Suppressor macrophage treated with lipopolysaccharide for 4 hours (primary cell): ENCODE measurements at places on chromosomes 6 and 20.
A peak's percentile ranks its signal among the peaks of the same experiment; 100 is the strongest.

DNA sequence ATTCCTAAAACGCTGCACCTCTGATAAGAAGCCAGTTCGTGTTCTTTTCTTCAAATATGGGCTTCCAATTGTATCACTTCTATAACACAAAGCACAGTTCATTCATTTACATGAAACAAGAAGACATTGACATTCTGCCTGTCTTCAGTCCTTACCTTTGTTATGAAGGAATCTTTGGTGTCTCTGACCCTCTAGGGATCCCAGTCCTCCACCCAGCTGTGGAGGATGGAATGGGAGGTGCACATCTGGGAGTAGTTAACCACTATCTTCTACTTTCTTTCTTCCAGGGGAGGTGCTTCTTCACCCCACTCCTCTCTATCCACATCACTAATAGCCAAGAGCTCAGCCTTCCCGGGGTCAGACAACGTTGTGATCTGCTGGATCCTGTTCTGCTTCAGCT, 233.4 kb downstream of the CDC5L start:
- no peak for DNase-seq

DNA sequence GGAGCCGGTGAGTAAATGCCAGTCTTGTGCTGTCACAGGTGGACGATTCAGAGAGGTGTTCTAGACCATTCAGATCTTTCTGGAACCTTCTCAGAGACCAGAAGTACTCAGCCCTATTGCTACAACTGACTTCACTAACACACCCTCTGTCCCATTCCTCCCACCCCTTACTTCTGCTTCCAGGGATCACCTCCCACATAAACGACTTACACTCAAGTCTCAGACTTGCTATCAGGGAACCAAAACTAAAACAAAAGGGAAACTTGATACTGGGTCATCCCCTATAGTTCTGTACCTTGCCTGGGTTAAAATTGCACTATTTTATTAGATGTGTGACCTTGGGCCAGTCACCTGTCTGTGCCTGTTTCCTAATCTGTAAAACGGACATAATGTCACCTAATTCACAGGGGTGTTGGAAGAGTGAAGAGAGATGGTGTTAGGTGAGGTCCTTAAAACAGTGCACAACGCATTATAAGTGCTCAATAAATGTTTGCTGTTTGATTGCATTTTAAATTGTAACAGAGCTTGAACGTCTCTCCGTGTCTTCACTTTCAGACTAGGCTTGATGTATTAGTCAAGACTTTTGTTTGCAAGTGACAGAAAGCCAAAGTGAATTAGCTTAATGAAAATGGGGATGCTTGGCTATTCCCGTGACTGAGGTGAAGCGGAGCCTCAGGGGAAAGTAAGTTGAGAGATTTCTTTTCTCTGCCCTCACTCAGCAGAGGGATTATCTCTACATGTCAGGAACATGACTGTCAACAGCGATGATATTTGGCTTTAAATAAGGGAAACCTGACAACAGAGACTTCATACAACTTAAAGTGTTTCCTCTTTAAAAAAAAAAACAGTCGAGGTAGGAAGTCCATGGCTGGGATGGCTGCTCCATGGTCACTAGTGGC, 3.0 kb upstream of the SRXN1 start:
- DNase-seq: peak; percentile 80

GRCh38 chr6:92377137-92377536, 1042.2 kb downstream of the EPHA7 start:
- no peak for DNase-seq

GRCh38 chr6:167266830-167267555, 24.1 kb upstream of the UNC93A start:
- DNase-seq: no peak

DNA sequence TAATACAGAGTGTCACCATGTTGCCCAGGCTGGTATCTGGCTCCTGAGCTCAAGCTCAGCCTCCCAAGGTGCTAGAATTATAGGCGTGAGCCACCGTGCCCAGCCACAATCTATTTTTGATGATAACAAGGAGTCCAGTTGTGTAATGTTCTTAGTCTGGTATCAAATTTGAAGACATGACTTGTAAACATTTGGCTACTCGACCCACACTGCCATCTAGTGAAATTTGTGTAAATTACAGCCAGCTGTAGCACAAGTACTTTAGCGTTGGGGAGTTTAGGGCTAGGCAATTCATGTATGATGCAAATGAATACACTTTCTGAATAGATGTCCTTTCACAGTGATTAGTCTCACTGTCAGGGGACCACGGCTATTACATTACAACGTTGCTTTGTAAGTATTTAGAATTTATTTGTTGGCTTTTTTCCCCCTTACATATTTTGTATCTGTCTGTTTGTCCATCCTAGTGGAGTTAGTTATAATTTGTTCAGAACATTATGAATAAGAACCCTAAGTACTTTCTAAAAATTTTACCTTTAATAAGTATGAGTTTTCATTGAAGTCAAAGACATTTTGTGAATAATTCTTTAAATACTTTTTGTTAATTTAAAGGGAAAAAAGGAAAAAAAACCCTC, 139.7 kb downstream of the PRDM13 start:
- DNase-seq: peak; percentile 78

DNA sequence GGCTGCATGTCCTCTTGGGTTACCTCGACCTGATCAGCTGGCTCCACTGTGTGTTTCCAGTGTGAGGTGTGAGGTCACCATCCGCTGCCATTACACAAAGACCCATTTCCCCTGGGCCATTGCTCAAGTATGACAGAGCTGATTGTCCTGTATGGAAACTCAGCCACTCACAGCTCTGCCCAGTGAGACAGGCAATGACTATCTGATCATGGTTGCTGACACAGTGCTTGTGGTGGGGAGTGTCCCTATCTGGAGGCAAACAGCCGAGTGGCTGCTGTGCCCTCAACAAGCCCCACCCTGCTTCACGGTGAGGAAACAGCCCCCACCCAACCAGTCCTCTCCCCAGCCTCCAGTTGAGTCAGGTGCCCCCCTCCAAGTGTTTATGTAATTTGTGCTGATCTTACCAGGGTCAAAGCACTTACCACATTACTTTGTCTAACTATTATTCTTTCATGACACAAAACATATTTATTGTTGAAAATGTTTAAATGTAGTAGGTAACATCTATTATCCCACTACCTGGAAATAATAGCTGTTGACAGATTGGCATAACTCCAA, 11.7 kb upstream of the MAPK13 start:
- DNase-seq: peak; percentile 87

DNA sequence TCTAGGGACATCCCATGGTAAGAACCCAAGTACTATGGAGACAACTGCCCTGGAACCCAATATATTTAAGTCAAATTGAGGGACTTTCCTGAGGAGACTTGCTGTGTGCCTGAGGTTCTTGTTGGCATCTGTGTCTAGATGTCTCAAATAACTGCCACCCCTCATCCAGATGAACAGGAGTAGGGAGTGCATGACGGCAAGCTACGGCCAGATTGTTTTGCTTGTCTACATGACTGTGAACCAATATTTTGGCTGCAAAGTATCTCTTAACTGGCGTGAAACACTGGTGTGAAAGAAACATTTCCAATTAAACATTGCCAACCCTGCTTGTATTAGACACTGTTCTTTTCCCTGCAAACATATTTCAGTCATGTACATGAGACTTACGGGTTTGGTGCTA, 52.4 kb upstream of the SIM1 start:
- DNase-seq: no peak

GRCh38 chr20:35893942-35894341, 60.4 kb downstream of the SCAND1 start:
- no peak for DNase-seq

GRCh38 chr6:27214126-27214601, 33.3 kb upstream of the PRSS16 start:
- no peak for DNase-seq

GRCh38 chr6:2876210-2877056, 26.7 kb downstream of the SERPINB9 start:
- DNase-seq: peak; percentile 97

- DNase-seq: peak; percentile 20
Observed at GRCh38 chr6:127118298-127119101, at the start of gene RSPO3. TSS of gene RSPO3 (plus strand) at chr6:127118671. CDS start at chr6:127119193, 522 bp downstream.

DNA sequence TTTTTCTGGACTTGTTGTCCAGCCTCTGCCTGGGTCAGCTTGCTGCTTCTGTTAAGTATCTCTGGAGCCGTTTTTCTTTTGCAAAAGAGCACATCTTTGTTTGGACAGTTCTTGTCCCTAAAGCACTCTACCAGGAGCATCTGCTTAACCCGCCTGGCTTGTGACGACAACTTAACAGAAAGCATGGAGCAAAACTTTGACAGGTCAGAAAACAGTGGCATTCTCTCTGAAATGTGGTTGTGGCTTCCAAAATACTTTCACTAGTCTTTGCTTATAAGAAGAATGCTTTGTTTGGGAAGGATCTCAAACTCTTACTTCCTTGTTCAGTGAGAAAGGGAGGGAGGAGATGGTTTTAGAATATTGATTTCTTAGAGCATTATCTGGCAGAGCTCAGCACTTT, 47.6 kb downstream of the CD109 start:
- DNase-seq: no peak

DNA sequence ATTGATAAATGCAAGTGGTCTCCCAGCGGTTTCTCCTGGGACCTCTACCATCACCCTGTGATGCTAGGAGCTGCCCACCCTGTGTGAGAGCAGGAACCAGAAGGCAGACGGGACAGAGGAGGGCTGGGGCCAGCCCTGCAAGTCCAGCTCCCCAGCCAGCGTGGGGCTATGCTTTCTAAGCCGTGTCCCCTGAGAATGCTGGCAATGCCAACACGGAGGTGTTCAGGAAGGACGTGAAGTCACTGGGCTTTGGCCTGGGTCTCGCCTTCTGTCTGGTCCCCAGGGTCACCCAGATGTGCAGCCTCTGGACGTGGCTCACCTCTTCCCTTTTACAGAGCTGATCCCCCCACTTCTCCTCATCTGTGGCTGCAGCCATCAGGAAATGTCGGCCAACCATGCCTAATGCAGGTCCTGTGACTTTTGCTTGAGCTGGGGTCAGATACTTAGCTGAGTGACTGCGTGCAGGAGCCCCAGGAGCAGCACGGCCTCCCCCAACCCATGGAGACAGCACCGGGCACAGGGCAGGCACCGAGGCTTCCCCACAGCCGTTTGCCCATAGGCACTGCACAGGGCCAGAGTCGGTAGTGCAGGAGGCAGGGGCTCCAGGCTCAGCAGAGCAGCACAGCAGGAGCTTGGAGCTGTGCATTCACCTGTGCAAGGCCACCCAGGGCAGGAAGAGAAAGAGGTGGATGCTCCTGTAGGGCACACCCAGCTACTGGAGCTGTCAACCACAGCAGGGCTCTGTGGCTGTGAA, 66.2 kb downstream of the GNAS-AS1 start:
- no peak for DNase-seq

- peak; percentile 34 for DNase-seq
Observed at GRCh38 chr6:81762606-81763005, 10.1 kb upstream of the TENT5A start.

DNA sequence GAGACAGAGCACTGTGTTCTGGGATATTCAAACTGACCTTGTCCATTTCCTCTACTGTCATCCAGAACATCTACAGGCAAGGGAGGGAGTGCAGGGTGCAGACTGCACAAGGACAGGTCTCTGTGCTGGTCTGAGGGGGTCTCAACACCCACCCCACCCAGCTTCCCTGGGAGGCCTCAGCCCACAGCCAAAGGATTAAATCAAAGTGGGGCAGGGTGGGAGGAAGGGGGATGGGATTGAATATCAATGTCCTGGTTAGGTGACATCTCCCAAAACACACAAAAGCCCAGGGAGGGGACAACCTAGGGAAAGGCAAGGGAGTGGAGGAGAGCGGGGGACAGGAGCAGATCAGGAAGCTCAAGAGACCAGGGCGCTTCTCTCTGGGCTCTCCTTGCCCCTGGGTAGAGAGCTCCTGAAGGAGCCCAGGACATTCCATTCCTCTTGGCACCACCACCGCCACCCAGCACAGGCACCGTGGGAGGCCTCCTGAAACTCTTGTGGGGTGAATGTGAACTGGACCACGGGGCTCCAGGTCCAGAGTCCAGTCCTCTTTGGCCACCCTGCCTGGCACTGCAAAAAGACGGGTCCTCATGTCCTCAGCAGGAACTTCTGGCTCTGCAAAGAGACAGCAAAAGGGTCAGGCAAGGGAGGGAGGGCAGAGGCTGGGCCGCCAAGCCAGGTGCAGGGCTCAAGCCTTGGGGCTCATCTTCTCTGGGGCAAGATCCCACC, 73.9 kb downstream of the JPH2 start:
- no peak for DNase-seq

DNA sequence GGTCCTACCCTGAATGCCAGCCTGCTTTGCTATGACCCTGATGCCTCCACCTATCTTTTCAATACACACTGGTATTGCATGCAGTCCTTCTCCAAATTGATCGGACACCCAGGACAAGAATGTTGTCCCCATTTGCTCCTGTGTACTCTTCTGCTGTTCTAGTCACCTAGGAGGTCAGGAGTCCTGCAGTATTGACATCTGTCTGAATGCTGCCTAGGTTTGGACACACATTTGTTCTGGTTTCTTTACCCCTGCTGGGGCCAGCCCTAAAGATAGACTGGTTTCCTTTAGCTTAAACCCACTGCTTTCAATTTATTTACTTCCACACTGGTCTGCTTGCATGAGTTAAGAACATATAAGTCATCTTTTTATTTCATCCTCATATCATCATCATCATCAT, 167.0 kb upstream of the CCN2 start:
- no peak for DNase-seq

DNA sequence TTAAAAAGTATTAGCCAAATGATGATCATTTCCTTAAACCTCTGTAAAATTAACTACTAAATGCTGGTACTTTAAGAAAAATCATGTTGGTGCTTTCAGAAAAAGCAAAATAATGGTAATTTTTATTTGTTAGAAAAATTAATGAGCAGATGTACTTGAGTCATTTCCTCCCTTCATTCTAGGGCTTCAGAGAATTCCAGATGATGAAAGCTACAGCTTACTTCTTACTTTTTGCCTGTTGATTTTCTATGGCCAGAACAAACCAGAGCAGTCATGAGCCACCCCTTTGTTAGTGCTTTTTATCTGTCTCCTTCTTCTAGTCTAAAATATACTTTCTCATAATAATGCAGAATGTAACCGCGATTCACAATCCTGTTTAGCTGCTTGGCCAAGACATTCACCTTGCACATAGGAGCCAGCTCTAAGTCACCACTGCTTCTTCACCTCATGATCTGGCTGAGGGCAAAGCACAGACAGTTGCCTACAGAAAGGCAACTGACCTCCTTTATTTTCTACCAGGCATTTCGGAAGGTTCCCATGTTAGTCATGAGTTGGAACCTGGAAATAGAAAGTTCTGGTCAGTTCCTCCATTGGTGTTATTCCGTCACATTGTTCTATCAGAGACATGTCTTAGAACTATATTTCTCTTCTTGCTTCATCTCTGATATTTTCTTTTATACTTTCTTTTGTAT, 43.5 kb upstream of the TINAG start:
- DNase-seq: no peak

DNA sequence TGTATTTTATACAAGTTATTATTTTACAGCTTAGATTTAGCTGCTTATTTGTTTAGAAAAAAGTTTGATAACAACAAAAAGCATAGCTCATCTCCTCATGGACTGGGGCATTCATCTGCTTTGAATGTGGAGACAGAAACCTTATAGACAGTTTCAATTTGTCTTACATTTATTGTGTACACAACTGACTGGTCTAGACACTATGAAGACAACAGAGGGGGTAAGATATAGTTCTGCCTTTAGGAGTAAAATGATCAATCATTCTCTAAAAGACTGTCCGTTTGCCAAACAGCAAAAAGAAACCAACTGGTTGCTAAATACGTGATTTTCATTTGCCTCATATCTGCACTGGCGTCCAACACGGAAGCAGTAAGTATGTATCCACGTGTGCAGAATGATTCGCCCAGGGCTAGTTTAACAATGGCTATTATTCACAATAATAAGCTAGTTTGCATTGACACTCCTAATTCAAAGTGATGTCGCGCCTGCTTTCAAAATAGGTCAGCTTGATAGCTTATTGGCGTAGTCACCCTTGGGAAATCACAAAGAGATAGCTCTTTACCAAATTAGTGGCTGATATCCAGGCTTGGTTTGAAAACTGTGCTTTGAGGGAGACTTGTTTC, 153.6 kb downstream of the BMP2 start:
- no peak for DNase-seq
